ENCODE measurements at places on chromosomes 3 and 15.

- H3K27ac ChIP-seq, result no peak overlapping the region
- no peaks in the 10 kb centered on the region for H3K36me3 ChIP-seq
- H3K27me3 ChIP-seq, result no peaks in the 10 kb centered on the region
These were observed 348.7 kb downstream of the ZIC1 start for GRCh38 chr3:147757866-147758265.

DNA sequence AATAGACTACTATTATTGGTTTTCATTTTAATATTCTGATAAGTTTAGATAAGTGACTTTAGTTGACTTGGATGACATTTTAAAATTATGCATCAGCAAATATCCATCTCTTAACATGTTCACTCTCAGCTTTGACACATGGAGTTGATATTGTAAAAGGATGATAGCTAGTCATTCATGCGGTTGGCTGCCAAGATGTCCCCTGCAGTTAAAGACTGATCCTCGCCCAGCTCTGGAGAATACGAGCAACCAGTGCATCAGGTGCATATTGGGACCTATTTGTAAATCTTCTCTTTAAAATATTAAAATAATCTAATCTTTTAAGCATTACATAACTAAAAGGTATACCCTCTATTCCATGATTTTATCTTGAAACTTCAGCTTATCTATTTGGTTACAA is 41.9 kb downstream of the EPHB1 start:
- no peaks in the 10 kb centered on the region for H3K36me3 ChIP-seq
- no peaks in the 10 kb centered on the region for H3K4me1 ChIP-seq
- no peak overlapping the region for H3K27ac ChIP-seq
- H3K4me3 ChIP-seq, result no peak overlapping the region
- DNase-seq, result no peak

DNA sequence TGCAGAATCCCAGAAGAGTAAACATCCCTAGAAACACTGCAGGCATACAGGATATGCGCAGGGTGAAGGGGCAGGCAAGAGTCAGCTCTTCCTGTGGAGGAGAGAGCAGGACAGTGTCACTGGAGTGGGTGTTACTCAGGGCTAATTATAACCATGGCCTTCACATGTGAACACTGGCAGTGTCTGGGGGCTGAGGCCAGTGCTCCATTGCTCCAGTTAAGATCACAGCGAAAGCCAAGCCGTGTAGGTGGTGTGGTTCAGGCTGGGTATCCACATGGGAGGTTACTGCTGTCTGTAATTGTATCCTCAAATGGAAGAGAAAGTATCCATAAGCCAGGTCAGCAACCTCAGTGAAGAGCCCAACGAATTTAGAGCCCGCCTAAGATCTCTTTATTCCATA is 84.6 kb downstream of the MESD start:
- H3K4me1 ChIP-seq, result peaks cover 1% of the 10 kb centered on the region
- DNase-seq, result no peak
- no peak overlapping the region for H3K27ac ChIP-seq
- no peaks in the 10 kb centered on the region for H3K36me3 ChIP-seq

DNA sequence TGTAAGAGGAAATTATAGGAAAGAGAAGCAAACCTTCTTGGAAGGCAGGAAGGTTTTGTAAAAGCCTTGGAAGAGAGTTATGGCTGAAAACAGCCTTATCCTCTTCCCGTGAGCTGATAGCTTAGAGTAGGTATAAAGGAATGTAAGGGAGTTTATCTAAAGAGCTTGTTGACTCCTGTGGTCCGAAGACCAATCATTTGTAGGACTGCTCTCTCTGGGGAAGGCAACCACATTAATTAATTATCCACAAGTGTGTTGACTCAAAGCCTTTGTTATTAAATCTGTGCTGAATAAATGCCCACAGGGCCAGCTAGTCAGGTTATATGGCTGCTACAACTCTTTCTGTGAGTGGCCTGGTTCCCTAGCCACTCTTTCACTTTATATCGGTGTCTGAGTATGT is 452.1 kb upstream of the RASGRP1 start:
- H3K4me3 ChIP-seq, result no peak overlapping the region
- H3K36me3 ChIP-seq, result no peaks in the 10 kb centered on the region
- no peak for DNase-seq
- H3K27ac ChIP-seq, result no peak overlapping the region
- H3K27me3 ChIP-seq, result no peaks in the 10 kb centered on the region

GRCh38 chr3:148682997-148683396 is 14.7 kb upstream of the AGTR1 start:
- H3K4me1 ChIP-seq, result no peaks in the 10 kb centered on the region
- H3K27me3 ChIP-seq, result no peaks in the 10 kb centered on the region
- no peak overlapping the region for H3K27ac ChIP-seq
- no peaks in the 10 kb centered on the region for H3K36me3 ChIP-seq
- H3K4me3 ChIP-seq, result no peak overlapping the region

GRCh38 chr3:172279974-172280373 is 168.3 kb downstream of the GHSR start:
- H3K27ac ChIP-seq, result no peak overlapping the region
- peaks cover 8% of the 10 kb centered on the region for H3K4me1 ChIP-seq
- H3K36me3 ChIP-seq, result no peaks in the 10 kb centered on the region
- no peaks in the 10 kb centered on the region for H3K27me3 ChIP-seq

- no peak overlapping the region for H3K27ac ChIP-seq
- no peaks in the 10 kb centered on the region for H3K4me1 ChIP-seq
- DNase-seq, result no peak
These were observed 137.9 kb upstream of the ZBTB20 start for GRCh38 chr3:115284980-115285379.

DNA sequence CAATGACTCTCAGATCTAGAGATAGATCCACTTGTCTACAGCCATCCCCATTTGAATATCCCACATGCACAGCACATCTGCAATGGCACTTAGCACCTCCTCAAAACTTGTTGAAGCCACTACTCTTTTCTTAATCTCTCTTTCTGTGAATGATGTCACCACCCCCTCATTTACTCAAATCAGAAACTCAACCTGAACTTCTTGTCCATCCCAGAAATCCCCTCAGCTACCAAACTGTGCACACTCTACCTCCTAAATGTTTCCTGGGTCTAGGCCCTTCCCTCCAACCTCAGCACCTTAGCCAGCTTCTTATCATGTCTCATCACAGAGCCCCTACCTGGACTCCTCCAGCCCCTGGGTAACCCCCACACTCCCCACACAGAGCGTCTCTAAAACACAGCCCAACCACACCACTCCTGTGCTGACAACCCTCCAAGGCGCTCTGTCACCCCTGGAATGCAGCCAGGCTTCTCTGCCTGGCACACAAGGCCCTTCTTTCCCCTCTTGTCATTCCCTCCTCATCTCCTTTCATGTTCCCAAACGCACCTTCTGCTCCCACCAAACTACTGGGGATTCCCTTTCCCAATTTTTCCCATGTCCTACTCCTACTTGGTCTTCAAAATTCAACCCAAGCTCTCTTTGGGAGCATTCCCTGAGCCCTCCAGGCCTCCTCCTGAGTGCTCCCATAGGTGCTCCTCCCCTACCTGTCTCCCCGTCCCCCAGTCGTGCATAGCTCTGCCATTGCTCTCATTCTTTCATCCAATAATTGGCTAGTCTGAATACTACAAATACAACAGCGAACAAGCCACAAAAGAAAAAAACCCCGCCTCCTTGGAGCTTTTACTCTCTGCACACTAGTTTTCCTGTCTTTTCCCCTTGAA is 39.8 kb upstream of the ZBTB38 start:
- H3K4me3 ChIP-seq, result no peak overlapping the region
- no peak overlapping the region for H3K27ac ChIP-seq
- H3K4me1 ChIP-seq, result no peaks in the 10 kb centered on the region
- no peaks in the 10 kb centered on the region for H3K27me3 ChIP-seq

DNA sequence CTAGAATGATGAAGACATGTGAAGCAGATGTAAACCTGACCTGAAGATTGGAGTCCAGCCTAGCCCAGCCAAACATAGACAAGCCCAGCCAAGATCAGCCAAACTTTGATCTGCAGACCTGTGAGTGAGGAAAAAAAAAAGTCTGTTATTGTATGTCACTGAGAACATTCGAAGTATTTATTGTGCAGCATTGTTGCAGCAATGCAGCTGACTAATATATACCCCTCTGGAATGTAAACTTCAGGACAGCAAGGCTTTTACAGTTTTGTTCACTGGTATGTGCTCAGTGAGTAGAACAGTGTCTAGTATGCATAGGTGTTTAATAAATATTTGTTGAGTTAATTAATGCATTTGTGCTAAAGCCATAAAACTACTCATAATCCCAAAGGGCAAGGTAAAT is 23.4 kb downstream of the TMEM202 start:
- no peaks in the 10 kb centered on the region for H3K27me3 ChIP-seq
- H3K27ac ChIP-seq, result no peak overlapping the region
- H3K36me3 ChIP-seq, result no peaks in the 10 kb centered on the region
- no peak overlapping the region for H3K4me3 ChIP-seq
- no peak for DNase-seq

DNA sequence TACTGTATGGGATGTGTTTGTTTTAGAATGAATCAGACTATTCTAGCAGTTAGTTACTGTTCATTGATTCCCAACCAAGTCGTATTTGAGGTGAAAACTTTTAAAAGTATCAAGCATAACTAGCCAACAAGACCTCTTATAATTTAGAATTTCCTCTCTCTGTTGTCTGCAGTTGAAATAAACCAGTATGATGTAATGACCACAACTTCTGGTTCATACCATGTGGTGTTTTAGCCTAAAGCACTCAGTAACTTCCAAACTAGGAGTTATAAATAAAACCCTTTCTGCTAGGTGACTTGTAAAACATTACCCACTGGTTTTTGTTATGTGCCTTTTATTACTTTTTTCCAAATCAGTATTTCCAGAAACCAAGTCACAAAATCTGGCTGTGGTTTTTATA is 19.8 kb upstream of the P2RY12 start:
- no peaks in the 10 kb centered on the region for H3K4me1 ChIP-seq
- H3K27me3 ChIP-seq, result no peaks in the 10 kb centered on the region
- no peak for DNase-seq
- H3K27ac ChIP-seq, result no peak overlapping the region

- DNase-seq, result no peak
- H3K4me1 ChIP-seq, result peaks cover 16% of the 10 kb centered on the region
- no peaks in the 10 kb centered on the region for H3K27me3 ChIP-seq
- H3K36me3 ChIP-seq, result no peaks in the 10 kb centered on the region
- no peak overlapping the region for H3K4me3 ChIP-seq
- H3K27ac ChIP-seq, result no peak overlapping the region
These were observed 37.7 kb downstream of the PCSK6 start for GRCh38 chr15:101451846-101452245.

DNA sequence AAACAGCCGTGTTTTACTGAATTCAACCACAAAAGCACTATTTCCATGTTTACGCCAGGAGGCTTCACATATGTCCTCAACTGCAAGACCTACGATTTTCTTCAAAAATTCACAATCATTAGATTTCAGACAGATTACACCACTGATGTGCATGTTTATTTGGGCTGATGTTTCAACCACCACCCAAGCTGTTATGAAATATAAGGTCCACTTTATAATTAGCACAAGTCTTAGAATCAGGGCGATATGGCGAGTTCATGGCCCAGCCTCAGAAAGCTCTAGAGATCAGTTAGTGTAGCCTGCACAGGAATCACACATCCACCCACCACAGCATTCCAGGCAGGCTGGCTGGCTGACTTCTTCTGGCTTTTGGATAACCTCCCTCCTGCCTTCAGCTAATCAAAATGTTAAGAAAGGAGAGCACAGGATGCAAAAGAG is 15.4 kb downstream of the SH3BP5 start:
- no peak overlapping the region for H3K4me3 ChIP-seq
- peaks cover 30% of the 10 kb centered on the region for H3K4me1 ChIP-seq
- DNase-seq, result no peak
- H3K27ac ChIP-seq, result peak overlapping the region; percentile 28

DNA sequence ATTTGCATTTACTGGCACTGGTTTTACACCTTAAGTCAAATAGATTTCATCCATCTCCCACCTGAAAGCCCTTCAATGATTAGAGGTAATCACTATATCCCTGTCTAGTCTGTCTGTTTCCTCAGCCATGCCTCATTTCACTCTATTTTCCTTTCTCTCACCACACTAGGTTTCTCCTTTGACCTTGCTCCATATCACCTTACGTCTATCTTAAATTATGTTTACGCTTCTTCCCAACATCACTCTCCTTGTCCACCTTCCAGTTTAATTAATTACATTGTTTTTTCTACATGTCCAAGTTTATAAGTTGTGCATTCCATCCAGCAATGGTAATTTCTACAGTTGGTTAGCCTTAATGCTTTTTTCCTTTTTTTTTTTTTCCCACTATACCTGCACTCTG is 396.7 kb upstream of the PDZRN3 start:
- no peaks in the 10 kb centered on the region for H3K4me1 ChIP-seq
- no peaks in the 10 kb centered on the region for H3K36me3 ChIP-seq
- no peaks in the 10 kb centered on the region for H3K27me3 ChIP-seq
- no peak for DNase-seq
- H3K27ac ChIP-seq, result no peak overlapping the region
- no peak overlapping the region for H3K4me3 ChIP-seq

GRCh38 chr3:160531311-160531710 is 34.1 kb downstream of the KPNA4 start:
- H3K36me3 ChIP-seq, result no peaks in the 10 kb centered on the region
- no peak overlapping the region for H3K4me3 ChIP-seq
- H3K27ac ChIP-seq, result no peak overlapping the region

- H3K27ac ChIP-seq, result no peak overlapping the region
- H3K4me3 ChIP-seq, result no peak overlapping the region
These were observed 48.1 kb downstream of the ALCAM start for GRCh38 chr3:105414841-105415240.

- DNase-seq, result no peak
- peaks cover 11% of the 10 kb centered on the region for H3K4me1 ChIP-seq
- H3K27ac ChIP-seq, result no peak overlapping the region
- H3K27me3 ChIP-seq, result no peaks in the 10 kb centered on the region
- H3K36me3 ChIP-seq, result no peaks in the 10 kb centered on the region
These were observed 177.6 kb downstream of the MEGF11 start for GRCh38 chr15:66075947-66076346.

DNA sequence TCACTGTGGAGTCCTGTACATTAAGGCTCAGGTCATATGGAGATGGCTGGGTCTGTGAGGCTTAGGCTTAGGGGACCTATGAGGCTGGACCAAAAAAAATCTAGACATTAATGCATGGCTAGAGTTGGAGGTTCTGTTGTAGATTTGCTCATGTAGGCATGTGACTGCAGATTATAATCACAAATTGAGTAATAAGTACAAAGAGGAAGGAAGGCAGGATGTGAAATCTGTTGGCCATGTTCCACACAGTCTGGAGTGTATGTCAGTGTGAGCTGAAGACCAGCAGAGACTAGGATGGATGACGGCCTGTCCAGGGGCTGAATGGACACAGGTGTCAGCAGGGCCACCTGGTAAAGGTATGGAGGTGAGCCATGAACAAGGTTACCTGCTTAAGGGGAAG is at the start of gene ST3GAL6:
Gene ST3GAL6, plus strand, starts transcription at position 265 of the 400 bp plus-strand sequence. CDS start 5,101 bp downstream, outside the sequence.
- H3K4me3 ChIP-seq, result no peak within 1 kb of the TSS
- DNase-seq, result no peak
- no peak within 1 kb of the TSS for H3K27ac ChIP-seq
- H3K4me1 ChIP-seq, result peaks cover 4% of the 10 kb centered on the region

GRCh38 chr3:153614563-153614962 is 452.5 kb downstream of the RAP2B start:
- no peaks in the 10 kb centered on the region for H3K4me1 ChIP-seq
- H3K27me3 ChIP-seq, result no peaks in the 10 kb centered on the region
- H3K27ac ChIP-seq, result no peak overlapping the region
- no peak overlapping the region for H3K4me3 ChIP-seq
- DNase-seq, result no peak
- H3K36me3 ChIP-seq, result no peaks in the 10 kb centered on the region

GRCh38 chr15:39628144-39628508 is 47.2 kb downstream of the THBS1 start:
- H3K27me3 ChIP-seq, result no peaks in the 10 kb centered on the region
- DNase-seq, result no peak
- H3K27ac ChIP-seq, result no peak overlapping the region
- no peaks in the 10 kb centered on the region for H3K36me3 ChIP-seq
- H3K4me1 ChIP-seq, result peaks cover 18% of the 10 kb centered on the region

- H3K27me3 ChIP-seq, result no peaks in the 10 kb centered on the region
- DNase-seq, result no peak
- no peak overlapping the region for H3K4me3 ChIP-seq
- no peaks in the 10 kb centered on the region for H3K36me3 ChIP-seq
These were observed 33.8 kb downstream of the RIOX2 start for GRCh38 chr3:97938444-97938843.
